ENCODE measurements at places on chromosomes 3 and 15. TPM values are rescaled to one million over a fixed set of nuclear protein-coding genes. Genes with fewer than 3 reads are reported as not detected.

- peaks cover 37% of the 10 kb centered on the region for H3K4me1 ChIP-seq
- 0 out of 2 replicates have a peak, but pooled peaks cover 7% of the 10 kb centered on the region for H3K36me3 ChIP-seq
- H3K4me3 ChIP-seq: peak overlapping the region; percentile 82
- peak; percentile 90 for DNase-seq
- H3K27ac ChIP-seq: peak overlapping the region; percentile 86
Measured at GRCh38 chr15:30065025-30065801, 17.5 kb upstream of the GOLGA8J start.

GRCh38 chr3:14537590-14538450 lies 2.3 kb downstream of the GRIP2 start:
- H3K27me3 ChIP-seq: peaks cover 16% of the 10 kb centered on the region
- H3K36me3 ChIP-seq: no peaks in the 10 kb centered on the region
- DNase-seq: peak; percentile 4
- H3K4me1 ChIP-seq: peaks cover 6% of the 10 kb centered on the region
- no peak overlapping the region for H3K27ac ChIP-seq

DNA sequence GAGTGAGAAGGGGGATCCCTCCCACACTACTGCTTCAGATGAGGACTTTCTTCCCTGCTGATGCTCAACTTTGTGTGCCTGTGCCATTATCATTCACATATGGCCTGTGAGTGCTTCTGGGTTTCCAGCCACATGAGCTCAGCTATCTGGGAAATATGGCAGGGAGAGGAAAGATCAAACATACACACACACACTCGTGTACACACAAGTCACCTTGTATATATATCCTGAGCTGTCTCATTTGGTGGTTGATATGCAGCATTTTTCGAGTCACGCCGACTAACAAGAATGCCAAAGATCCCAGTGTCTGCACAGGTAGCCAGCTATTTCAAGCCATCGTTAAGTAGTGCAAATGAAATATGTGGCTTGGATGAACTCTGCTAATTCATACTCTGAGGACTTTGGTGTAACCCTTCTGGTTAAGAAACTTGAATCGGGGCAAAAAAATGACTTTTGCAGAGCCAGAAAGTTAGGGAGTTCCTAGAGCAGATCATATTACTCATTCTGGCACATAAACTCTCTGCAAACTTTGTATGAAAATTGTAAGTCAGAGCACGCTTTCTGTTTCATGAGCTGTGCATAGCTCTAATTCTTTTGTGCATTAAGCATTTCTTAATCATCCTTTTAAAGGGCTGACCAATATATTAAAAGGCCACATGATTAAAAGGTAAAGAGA lies 24.9 kb upstream of the WNT5A start:
- no peaks in the 10 kb centered on the region for H3K36me3 ChIP-seq
- peaks cover 9% of the 10 kb centered on the region for H3K27me3 ChIP-seq
- peak overlapping the region; percentile 68 for H3K27ac ChIP-seq
- peak overlapping the region; percentile 70 for H3K4me3 ChIP-seq

DNA sequence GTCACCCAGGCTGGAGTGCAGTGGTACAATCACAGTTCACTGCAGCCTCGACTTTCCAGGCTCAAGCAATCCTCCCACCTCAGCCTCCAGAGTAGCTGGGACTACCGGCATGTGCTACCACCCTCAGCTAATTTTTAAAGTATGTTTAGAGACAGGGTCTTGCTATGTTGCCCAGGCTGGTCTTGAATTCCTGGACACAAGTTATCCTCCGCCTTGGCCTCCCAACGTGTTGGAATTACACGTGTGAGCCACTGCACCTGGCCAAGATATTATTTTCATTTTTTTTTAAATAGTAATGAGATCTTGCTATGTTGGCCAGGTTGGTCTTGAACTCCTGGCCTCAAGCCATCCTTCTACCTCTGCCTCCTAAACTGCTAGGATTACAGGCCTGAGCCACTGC lies 4.4 kb upstream of the MPI start:
- no peak for DNase-seq
- no peak overlapping the region for H3K4me3 ChIP-seq
- H3K27ac ChIP-seq: no peak overlapping the region

GRCh38 chr3:175885231-175885766 lies 1026.2 kb downstream of the NAALADL2 start:
- DNase-seq: no peak
- no peak overlapping the region for H3K27ac ChIP-seq
- H3K4me1 ChIP-seq: no peaks in the 10 kb centered on the region
- H3K27me3 ChIP-seq: no peaks in the 10 kb centered on the region

- peak overlapping the region; percentile 99 for H3K4me3 ChIP-seq
- peak overlapping the region; percentile 96 for H3K27ac ChIP-seq
- H3K36me3 ChIP-seq: peaks cover 10% of the 10 kb centered on the region
Measured at GRCh38 chr3:184133840-184134745, 1.1 kb upstream of the EIF2B5 start.

DNA sequence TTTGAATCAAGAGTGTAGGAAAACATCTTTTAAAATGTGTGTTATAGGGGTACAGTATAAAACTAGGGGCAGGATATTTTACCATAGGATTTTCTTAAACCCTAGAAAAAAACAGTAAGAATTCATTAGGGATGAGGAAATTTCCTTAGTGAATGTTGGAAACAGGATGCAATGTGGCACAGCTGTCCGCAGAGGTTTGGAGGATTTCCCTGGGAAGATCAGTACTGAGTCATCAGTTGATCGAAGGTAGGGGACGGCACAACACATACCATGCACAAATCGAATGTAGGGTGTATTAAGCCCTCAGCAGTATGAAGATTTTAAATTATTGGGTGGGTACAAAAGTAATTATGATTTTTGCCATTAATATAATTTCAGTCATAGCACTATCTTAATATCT lies 49.9 kb downstream of the FNDC3B start:
- no peak overlapping the region for H3K27ac ChIP-seq
- peaks cover 75% of the 10 kb centered on the region for H3K4me1 ChIP-seq
- DNase-seq: no peak
- H3K36me3 ChIP-seq: peaks cover 18% of the 10 kb centered on the region

DNA sequence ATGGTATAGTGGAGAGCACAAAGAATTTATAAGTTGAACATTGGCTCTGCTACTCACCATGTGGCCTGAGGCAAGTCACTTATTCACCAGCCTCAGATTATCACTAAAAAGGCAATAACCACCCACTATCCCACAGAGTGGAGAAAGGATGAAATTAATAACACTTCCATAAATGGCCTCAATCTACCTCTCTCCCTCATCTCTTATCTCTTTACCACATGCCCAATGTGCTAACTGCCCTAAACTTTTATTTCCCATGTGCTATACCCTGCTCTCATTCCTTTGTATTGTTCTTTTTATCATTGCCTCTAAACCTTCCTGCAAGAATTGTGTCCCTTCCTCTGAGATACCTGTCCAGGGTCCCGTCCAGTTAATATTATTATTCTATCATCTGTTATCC lies 26.0 kb downstream of the SLC12A6 start:
- H3K27me3 ChIP-seq: no peaks in the 10 kb centered on the region
- H3K4me3 ChIP-seq: no peak overlapping the region
- DNase-seq: no peak
- peaks cover 13% of the 10 kb centered on the region for H3K4me1 ChIP-seq
- H3K36me3 ChIP-seq: no peaks in the 10 kb centered on the region
- H3K27ac ChIP-seq: no peak overlapping the region

The MCCC1 gene
- 16.5 TPM for total RNA-seq

GRCh38 chr15:75201616-75202250 lies at the start of gene C15orf39:
Gene C15orf39, plus strand, starts transcription at chr15:75201882. Its CDS starts 4,167 bp downstream, at chr15:75206049.
- peak within 1 kb of the TSS; percentile 90 for H3K4me3 ChIP-seq
- peak within 1 kb of the TSS; percentile 89 for H3K27ac ChIP-seq
- peaks cover 30% of the 10 kb centered on the region for H3K4me1 ChIP-seq
- H3K36me3 ChIP-seq: no peaks in the 10 kb centered on the region

DNA sequence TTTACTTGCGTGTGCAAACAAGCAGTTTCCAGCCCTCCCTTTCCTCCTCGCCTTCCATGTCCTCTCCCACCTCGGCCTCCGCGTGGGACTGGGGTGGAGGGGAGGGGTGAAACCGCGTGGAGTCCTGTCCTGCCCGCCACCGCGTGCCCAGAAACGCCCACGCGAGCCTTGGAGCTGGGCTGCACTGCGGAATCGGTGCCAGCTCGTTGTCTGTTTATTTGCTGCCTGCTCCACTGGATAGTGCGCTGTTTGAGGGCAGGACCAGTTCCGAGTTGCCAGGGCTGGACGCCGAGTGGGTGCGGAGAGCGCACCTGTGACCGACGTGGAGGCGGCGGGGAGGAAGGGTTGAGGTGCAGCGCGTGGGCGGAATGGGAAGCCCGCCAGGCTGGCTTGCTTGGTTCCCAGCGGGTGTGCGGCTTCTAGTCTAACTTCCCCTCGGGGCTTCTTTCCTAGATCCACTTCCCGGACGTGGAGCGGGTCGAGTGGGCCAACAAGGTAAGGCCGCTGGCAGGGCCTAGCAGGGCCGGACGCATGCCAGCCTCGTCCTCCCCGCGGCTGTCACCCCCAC lies 17.3 kb downstream of the ESYT3 start:
- no peak overlapping the region for H3K27ac ChIP-seq
- no peaks in the 10 kb centered on the region for H3K36me3 ChIP-seq
- H3K27me3 ChIP-seq: peaks cover 16% of the 10 kb centered on the region

DNA sequence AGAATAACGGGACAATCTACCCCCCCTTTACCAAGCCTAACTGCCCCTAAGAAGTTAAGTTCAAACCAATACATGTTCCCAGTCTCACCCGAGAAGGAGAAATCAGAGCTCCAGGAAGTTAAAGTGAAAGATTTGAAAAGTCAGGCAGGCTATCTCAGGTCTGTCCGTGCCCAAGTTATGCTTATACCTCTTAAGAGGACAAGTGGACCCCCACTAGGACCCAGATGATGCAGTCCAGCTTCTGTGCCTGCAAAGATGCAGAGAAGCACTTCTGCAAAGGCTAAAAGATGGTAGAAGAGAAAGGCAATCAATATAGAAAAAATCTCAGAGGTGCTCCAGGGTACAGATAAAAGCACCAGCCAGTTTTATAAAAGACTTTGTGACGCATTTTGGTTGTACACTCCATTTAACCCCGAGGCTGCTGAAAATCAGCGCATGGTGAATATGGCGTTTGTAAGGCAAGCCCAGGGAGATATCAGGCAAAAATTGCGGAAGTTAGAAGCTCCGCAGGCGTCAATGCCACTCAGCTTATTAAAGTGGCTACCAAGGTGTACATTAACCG lies 9.8 kb upstream of the SLC9C1 start:
- H3K27ac ChIP-seq: no peak overlapping the region
- H3K4me3 ChIP-seq: no peak overlapping the region
- peak; percentile 3 for DNase-seq
- peaks cover 5% of the 10 kb centered on the region for H3K4me1 ChIP-seq
- no peaks in the 10 kb centered on the region for H3K27me3 ChIP-seq
- H3K36me3 ChIP-seq: no peaks in the 10 kb centered on the region

The P2RY1 gene
- total RNA-seq: not detected

DNA sequence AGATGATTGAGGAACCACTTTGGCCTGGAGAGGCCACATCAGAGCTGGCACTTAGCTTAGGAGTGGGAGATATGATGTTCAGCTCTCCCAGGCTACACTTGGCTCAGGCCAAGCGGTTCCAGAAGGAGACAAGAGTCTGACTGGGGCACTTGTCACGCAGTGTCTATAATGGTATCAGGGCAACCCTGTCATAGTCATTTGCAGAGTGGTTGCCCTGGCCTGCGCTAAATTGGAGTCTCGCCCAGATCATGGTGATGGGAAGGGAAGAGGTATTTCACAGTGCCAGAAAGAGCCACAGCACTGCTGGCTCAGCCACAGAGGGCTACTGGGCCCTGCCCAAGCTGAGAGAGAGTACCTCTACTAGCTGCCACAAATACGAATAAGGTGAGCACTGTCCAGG lies 186.9 kb upstream of the CRBN start:
- H3K27me3 ChIP-seq: no peaks in the 10 kb centered on the region

The GATM gene
- 0.23 TPM for total RNA-seq

The OR5K2 gene
- not detected for total RNA-seq

- H3K4me1 ChIP-seq: 0 out of 2 replicates have a peak, but pooled peaks cover 4% of the 10 kb centered on the region
- no peaks in the 10 kb centered on the region for H3K27me3 ChIP-seq
- no peaks in the 10 kb centered on the region for H3K36me3 ChIP-seq
Measured at GRCh38 chr3:151169262-151169947, 33.6 kb downstream of the GPR171 start.

DNA sequence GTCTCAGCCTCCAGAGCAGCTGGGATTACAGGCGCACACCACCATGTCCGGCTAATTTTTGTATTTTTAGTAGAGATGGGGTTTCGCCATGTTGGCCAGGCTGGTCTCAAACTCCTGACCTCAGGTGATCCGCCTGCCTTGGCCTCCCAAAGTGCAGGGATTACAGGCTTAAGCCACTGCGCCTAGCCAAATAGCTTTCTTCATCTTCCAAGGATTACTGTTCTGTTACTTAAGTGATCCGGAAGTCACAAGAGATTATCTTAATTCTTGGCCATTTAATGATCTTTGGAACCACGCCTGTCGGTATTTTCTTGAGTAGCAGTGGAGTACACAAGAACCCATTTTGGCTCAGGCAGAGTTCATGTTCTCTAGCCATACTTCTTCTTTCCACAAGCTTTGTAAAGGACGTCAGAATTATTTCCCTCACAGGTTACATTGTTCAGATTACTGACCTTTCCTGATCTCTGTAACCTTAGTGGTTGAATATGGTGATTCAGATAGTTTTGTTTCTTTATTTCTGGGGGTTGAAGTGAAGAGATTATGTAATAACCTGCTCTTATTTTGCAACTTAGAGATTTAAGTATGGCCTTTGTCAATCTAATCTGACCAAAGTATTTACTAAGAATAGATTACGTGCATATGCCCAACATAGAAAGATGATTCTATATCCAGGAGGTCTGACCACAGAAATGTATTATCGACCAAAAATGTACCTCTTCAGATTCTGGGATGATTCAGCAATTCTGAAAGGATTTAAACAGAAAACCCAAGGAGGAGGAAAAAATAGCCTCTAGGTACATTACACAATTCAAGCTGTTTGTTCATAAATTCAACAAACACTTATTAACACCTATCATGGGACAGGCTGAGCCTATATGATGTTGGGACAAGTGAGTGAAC lies 132.2 kb downstream of the GREM1 start:
- H3K27ac ChIP-seq: peak overlapping the region; percentile 90
- peaks cover 42% of the 10 kb centered on the region for H3K36me3 ChIP-seq
- no peaks in the 10 kb centered on the region for H3K27me3 ChIP-seq
- peaks cover 72% of the 10 kb centered on the region for H3K4me1 ChIP-seq
- DNase-seq: peak; percentile 95

DNA sequence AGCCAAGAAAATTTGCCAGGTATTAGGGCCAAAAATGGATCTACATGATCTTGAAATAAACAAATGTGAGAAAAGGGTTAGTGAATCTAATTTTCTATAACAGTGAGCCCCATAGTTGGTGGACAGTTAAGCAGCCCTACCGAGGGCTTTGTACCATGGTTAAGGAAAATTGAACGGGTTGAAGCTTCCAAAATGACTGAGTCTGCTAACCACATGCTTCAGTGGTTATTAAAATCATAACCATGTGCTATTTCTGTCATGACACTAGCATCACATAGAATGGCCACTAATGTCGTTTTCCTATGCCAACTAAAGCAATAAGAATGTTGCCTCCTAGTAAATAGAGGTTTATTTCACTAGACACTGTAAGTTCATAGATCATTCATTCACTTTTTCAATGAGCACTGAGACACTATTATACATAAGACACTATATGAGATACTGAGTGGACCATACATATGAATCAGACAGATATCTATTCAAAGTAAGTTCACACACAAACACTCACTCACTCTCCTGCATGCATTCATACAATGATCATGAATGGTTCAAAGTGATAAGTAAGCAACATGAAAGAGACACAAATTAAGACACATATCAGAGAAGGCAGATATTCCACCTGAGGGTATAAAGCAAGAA lies 4.3 kb downstream of the SST start:
- H3K36me3 ChIP-seq: no peaks in the 10 kb centered on the region
- no peaks in the 10 kb centered on the region for H3K4me1 ChIP-seq
- peaks cover 13% of the 10 kb centered on the region for H3K27me3 ChIP-seq
